DMS79 treated with DMSO at 0.1 percent for 48 hours (cell line): ENCODE measurements at places on chromosomes 4 and X.

GRCh38 chr4:121213940-121214339, 49.8 kb upstream of the TNIP3 start:
- no peak for DNase-seq

DNA sequence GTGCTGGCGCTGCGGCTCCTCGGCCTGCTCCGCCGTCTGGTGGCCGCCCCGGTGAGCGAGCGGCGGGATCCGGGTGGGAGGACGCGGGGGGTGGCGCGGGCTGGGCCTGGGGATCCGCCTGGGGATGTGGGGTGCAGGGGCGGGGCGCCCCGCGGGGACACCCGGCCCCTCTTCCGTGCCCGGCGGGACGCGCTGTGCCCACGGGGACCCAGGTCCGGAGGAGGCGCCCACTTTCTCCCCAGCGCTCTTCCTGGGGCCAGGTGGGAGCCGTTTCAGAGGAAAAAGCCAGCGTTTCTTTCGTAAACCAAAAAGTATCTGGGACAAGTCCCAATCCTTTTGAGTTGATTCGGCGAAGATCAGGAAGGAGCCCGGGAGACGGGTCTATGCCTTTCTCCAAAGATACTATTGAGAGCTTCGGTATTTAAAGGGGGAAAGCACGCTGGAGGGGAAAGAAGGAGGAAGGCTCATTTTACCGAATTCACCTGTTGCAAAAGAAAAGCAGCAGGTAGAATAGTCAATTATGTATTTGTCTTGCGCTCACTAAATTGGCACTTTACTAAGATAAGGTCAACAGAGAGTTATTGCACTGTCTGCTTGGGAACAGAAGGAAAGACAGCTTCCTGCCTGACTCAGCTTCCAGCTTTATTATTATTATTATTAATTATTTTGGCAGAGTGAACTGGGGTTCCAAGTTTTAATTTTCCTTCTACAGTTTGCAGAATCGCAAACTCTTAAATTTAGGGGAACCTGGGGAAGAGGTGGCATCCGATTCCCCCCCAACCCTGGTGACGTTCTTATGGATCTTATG, 81.5 kb upstream of the CD99 start:
- DNase-seq: no peak

DNA sequence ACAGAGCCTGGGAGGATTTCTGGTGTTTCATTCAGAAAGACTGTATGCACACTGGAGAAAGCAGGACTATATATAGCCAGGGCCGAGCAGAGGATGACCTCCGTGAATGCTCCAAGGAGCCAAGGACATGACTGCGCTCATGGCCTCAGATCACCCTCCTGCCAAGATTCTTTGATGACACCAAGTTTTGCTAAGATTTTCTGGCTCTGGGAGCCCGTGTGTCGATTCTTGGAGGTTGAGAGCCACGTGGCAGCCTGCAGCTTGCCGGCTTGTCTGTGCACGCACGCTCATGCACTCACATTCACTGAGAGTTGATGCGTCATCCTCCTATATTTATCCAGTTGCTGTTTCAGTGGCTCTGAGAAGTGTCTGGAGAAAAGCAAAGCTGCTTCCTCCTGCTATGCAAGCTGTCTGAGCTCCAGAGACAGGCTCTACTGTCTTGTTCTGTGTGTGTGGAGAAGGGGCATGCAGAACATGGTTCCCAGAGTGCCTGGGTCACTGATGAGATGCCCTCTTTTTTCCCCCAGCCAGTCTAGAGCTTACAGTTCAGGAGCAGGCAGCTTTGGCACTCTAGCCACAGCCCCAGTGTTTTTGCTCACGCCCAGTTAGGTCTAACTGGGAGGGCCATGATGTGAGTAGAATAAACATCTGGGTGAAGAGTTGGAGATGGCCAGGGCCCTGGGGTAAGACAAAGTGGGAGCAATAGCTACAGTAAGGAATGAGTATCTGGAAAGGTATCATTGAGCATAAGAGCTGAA, 64.9 kb upstream of the SCOC start:
- no peak for DNase-seq

DNA sequence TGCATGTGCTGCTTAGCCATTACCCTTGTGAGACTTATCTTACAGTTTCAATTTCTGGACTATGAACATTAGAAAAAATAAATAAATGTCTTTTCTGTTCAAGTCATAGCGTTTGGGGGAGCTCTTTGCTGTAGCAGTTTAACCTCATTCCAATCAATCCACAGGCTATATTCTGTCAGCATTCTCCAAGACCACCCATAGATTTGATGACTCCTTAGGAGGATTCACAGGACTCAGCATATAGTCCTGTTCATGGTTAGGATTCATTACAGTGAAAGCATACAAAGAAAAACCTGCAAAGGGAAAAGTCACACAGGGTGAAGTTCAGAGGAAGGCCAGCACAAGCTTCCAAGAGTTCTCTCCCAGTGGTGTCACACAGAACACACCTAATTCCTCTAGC, 180.5 kb downstream of the ADAMTS3 start:
- DNase-seq: no peak

- no peak for DNase-seq
Measured at GRCh38 chr4:66606908-66607307, 936.6 kb upstream of the EPHA5 start.

- no peak for DNase-seq
Measured at GRCh38 chr4:106529348-106530023, 160.9 kb upstream of the GIMD1 start.

- DNase-seq: no peak
Measured at GRCh38 chr4:99857307-99857706, 36.9 kb downstream of the LAMTOR3 start.

GRCh38 chr4:81509822-81510221, 38.1 kb upstream of the RASGEF1B start:
- no peak for DNase-seq

GRCh38 chr4:336099-336892, 1.3 kb upstream of the ZNF141 start:
- no peak for DNase-seq

GRCh38 chr4:155076256-155076785, 132.1 kb upstream of the NPY2R start:
- DNase-seq: no peak

- no peak for DNase-seq
Measured at GRCh38 chrX:125627676-125628075, 308.0 kb downstream of the TEX13C start.

GRCh38 chr4:55837903-55838302, 15.5 kb upstream of the EXOC1 start:
- DNase-seq: no peak

- DNase-seq: no peak
Measured at GRCh38 chrX:118464501-118464900, 31.1 kb upstream of the DOCK11 start.

- no peak for DNase-seq
Measured at GRCh38 chr4:76601791-76602190, 166.8 kb downstream of the SHROOM3 start.

DNA sequence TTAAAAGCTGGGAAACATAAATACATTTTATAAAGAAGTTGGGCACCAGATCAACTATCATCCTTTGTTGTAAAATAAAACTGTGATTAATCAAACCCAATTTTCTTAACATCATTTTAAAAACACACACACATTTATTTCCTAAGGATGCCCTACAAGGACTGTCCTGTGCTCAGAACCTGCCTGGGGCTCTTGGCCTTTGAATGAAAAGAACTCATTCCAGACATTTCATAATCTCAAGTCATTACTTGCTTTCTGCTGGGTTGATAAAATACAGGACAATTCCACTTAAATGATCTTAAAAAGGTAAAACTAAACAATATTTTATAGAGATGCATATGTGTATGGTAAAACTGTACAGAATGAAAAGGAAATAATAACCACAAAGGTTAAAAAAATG, 2.8 kb downstream of the SH3D19 start:
- no peak for DNase-seq

GRCh38 chr4:8255698-8256441, 13.7 kb upstream of the HTRA3 start:
- no peak for DNase-seq
